HEK293T (cell line): ENCODE measurements at places on chromosomes 7 and 10.

DNA sequence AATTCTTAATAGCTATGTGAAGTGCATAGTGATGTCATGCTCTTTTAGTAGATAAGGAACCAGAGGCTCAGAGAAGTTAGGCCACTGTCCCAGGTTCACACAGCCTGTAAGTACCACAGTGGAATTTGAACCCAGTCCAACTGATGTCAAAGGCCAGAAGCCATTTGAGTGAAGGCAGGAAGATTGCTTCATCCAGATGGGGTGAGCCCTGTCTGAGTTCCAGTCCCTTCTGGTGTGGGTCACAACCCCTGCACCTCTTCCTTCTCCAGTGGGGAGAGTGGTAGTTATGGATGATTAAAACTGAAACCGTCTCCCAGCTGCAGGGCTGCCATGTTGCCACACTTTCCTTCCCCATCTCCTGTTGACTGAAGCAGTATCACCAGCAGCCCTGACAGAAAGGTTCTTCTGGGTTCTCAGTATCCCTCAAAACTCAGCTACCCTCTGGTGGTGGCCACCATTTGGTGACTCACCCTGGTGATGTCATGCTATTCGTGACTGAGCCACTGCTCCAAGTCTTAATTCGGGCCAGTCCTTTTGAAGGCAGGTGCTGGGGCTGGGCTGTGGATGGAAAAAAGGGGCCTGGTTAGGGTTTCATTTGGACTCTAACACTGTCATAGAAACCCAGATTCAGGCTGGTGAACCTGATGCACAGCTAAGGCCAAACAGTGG, 1.5 kb upstream of the C10orf95 start:
- DNase-seq = no peak

DNA sequence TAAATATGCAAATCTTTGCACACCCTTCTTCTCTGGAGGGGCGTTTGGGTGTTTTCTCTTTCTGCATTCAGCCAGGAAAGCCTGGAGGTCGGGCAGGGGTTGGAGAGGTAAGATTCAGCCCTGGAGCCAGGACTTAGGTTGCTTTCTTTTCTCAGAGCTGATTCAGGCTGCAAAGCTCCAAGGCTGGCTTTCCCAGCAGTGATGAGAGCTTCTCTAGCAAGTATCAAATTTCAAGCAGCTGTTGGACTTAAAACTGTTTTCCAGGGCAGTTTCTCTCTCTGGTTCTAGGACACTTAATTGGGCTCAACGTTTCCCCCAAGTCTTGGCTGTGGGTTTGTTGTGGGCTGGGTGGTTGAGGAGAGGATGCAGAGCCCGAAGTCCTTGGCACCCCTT, 608 bp downstream of the AKR1B10 start:
- no peak for DNase-seq

GRCh38 chr10:21527598-21528235, 2.2 kb upstream of the SKIDA1 start:
- DNase-seq = no peak

GRCh38 chr7:32532086-32532485, 36.8 kb downstream of the AVL9 start:
- DNase-seq = no peak

GRCh38 chr7:47669178-47669891, 87.4 kb upstream of the TNS3 start:
- no peak for DNase-seq

DNA sequence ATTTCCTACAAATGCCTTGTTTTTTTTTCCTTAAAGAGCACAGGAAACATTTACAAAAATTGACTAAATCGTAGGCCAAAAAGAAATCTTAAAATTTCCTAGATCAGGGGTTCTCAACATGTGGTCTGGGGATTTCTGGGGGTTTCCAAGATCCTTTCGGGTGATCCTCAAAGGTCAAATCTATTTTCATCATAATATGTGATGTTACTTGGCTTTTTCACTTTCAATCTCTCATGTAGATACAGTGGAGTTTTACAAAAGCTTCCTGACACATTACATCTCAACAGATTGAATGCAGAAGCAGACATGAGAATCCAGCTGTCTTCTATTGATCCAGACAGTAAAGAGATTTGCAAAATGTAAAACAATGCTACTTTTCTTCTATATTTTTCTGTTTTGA, 497.3 kb downstream of the INHBA start:
- no peak for DNase-seq
